Activated CD4-positive, alpha-beta memory T cell treated with anti-CD3 and anti-CD28 coated beads for 36 hours (primary cell): ENCODE measurements at places on chromosomes 2 and 18. TPM values are rescaled to one million over a fixed set of nuclear protein-coding genes. Genes with fewer than 3 reads are reported as not detected.

DNA sequence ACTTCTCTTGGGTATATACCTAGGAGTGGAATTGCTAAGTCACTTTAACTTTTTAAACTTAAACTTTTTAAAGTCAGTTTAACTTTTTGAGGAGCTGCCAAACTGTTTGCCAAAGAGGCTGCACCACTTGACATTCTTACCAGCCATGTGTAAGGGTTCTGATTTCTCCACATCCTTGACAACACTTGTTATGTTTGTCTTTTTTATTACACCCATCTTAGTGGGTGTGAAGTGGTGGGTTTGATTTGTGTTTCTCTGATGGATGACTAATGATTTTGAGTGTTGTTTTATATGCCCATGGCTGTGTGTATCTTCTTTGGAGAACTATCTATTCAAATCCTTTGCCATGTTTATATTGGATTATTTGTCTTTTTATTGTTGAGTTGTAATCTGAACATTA lies 13.6 kb downstream of the ASAP2 start:
- no peak overlapping the region for H3K27ac ChIP-seq
- H3K36me3 ChIP-seq, result no peaks in the 10 kb centered on the region
- peaks cover 3% of the 10 kb centered on the region for H3K4me1 ChIP-seq
- no peak overlapping the region for H3K4me3 ChIP-seq

IL18R1 gene
- total RNA-seq, result 25.5 TPM

DNA sequence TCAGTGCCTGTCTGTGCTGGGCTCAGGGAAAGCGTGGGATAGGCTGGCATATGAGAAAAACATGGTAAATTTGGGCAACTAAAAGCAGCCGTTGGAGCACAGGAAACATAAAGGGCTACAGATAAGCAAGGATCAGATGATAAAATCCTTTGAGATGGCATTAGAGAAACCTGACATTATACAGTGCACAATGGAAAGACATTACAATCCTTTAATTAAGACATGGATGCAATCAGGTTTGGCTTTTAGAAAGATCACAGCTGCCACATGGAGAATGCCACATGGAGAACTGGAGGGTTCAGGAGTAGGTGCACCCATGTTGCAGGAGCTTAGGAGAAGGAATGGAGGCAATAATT lies 117.3 kb downstream of the CDC42EP3 start:
- H3K4me3 ChIP-seq, result no peak overlapping the region
- no peaks in the 10 kb centered on the region for H3K27me3 ChIP-seq
- H3K4me1 ChIP-seq, result peaks cover 19% of the 10 kb centered on the region
- no peak overlapping the region for H3K27ac ChIP-seq
- DNase-seq, result no peak
- no peaks in the 10 kb centered on the region for H3K36me3 ChIP-seq

- H3K27ac ChIP-seq, result no peak overlapping the region
- H3K4me1 ChIP-seq, result peaks cover 5% of the 10 kb centered on the region
- DNase-seq, result no peak
- no peak overlapping the region for H3K4me3 ChIP-seq
Measured at GRCh38 chr2:32495139-32495538, 132.7 kb upstream of the TTC27 start.

GRCh38 chr18:37403100-37403781 lies 162.4 kb downstream of the CELF4 start:
- no peaks in the 10 kb centered on the region for H3K36me3 ChIP-seq
- no peak overlapping the region for H3K4me3 ChIP-seq
- DNase-seq, result no peak
- H3K27ac ChIP-seq, result no peak overlapping the region
- no peaks in the 10 kb centered on the region for H3K27me3 ChIP-seq

DNA sequence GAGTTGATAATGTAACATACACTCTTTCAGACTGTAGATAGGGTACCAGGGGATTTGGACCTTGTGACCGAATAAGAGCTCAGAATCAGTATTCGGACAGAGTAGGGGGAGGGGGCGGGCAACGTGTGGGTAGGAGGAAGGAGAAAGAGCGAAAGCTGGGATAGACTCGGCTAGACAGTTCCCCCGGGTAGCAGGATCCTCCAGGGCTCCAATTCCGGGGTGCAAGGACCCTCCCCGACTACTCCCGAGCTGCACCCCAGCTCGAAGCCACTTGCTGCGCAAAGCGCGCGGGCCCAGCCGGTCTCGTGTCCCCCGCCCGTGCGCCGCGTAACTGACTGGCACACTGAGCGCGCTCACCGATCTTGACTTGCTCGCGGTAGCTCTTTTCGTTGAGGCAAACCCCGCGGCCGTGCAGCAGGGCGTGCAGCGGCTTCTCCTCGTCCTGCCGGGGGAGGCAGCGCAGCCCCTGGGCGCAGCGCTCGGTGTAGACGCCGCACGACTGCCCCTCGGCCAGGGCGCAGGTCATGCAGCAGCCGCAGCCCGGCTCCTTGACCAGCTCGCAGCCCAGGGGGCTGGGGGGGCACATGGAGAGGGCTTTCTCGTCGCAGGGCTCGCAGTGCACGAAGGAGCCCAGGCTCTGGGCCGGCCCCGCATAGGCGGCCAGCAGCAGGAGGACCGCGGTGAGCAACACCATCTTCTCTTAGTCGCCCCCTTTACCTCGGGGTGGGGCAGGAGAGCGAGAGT lies 1.1 kb downstream of the IGFBP5 start:
- H3K4me3 ChIP-seq, result peak overlapping the region; percentile 40
- peaks cover 25% of the 10 kb centered on the region for H3K4me1 ChIP-seq
- H3K27ac ChIP-seq, result no peak overlapping the region
- H3K27me3 ChIP-seq, result peaks cover 57% of the 10 kb centered on the region

CYS1 gene
- not detected for total RNA-seq

GRCh38 chr2:130877258-130877657 lies 40.5 kb downstream of the ARHGEF4 start:
- no peak overlapping the region for H3K27ac ChIP-seq
- no peaks in the 10 kb centered on the region for H3K4me1 ChIP-seq
- no peak overlapping the region for H3K4me3 ChIP-seq
- DNase-seq, result no peak

GRCh38 chr2:187939180-187939579 lies 352.5 kb upstream of the GULP1 start:
- H3K4me1 ChIP-seq, result no peaks in the 10 kb centered on the region
- no peak overlapping the region for H3K27ac ChIP-seq
- no peaks in the 10 kb centered on the region for H3K27me3 ChIP-seq
- H3K36me3 ChIP-seq, result no peaks in the 10 kb centered on the region
- DNase-seq, result no peak
- no peak overlapping the region for H3K4me3 ChIP-seq
